ENCODE measurements at places on chromosomes 2 and 18.

DNA sequence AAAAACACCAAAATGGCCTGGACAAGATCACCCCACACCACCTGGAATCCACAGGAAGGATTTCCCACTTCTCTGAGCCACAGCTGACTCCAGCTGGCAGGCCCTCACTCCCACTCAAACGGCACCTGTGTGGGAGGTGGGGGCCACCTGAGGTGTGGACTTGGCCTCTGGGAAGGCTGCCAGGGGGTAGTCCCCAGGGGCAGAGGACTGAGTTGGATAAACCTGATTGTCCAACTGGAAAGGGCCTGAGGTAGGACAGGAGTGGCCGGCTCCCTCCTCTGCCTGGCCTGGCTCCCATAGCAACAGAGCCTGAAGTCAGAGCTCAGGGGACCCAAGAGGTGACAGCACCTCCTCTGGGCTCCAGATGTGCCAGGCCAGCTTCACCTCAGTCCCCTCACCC is 300.2 kb downstream of the CELF4 start:
- no peak for DNase-seq

- DNase-seq: no peak
These were observed 8.2 kb upstream of the MBD2 start for GRCh38 chr18:54232485-54233227.

DNA sequence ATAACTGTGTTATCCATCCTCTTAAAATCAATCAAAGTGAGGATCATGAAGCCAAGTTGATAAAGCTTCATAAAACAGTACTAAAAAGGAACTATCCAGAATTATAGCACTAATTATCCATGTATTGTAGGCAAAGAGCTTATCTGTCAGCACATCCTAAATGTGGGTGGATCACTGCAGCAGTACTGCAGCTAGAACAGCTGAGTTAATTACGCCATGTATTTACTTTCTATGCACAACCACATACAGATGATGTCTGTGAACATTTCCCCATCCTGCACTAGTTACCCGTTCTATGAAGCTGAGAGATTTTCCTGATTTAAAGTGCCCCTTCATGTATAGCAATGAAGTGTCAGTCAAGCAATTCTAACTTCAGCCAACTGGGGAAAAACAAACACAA is 96.6 kb downstream of the RAPH1 start:
- no peak for DNase-seq

DNA sequence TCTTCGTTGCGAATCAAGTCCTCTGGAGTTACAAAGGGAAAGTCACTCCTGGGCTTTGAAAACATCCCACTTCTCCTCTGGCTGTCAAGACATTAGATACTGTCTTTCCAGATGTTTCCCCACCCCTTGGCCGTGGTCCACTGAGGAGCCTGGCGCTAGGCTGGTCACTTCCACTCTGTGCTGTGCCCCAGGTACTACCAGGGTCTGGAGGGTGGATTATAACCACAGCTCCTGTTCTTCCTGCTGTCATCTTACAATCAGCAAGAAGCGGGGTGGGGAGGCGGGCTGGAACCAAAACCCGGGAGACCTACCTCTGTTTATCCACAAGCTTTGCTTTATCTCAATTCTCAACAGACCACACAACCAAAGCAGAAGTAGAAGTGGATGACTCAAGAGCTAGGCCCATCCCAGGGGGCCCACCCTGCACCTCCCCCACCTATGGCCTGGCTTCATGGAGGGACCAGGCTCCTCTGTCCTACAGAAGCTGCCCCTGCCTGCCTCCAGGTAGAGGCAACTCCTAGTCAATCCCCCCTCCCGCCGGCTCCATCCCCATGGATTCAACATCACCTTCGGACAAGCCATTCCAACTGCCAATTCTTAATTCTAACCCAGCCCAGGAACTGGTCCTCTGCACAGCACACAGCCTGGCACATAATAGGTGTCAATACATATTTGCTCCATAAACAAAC is 17.8 kb downstream of the SMAD7 start:
- no peak for DNase-seq

DNA sequence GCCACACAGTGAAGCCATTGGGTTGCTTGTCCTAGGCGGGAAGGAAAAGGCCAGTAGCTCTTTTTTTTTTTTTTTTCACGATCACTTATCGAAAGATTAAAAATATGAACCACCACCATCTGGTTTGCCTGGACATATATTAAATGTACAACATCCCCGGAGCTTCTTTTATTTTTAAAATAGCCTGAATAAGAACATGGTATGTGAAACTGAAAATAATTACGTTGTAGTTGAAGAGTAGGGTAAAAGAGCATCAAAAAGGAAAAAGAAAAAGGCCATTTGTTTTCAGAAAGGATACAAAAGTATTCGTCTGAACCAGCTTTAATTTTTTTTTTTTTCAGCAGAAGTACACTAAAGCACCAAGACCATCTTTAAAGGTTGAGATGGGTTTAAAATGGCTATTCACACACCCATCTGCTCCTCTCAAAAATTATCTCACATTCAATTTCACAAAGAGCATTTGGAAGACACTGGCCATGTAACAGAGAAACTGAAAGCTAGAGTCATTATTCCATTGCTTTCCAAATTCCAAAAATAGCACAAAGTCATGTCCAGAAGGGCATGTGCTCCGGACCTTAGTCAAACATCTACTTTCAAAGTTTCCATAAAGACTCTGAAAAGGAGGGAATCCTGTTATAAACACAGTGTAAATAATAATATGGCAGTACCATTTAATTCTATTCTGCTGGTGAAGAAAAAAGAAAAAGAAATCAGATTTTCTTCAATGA is 82.9 kb downstream of the SCN3A start:
- no peak for DNase-seq

DNA sequence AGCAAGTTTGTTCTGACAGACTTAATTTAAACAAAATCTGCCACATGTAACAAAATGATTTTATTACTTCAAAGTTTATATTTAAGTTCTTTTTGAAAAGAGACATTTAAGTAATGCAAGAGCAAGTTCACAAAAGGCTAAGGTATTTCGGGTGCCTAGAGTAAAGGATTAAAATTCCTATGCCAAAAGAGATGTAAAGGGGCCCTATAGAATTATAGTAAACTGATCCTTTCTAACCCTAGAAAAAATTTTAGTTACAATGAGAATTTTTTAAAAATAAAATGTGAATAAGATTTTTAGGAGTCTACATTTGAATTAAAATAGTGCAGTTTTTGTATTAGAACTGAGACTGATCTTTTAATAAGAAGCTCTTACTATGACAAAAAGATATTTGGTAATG is 147.1 kb downstream of the PLEKHA3 start:
- DNase-seq: no peak

- no peak for DNase-seq
These were observed 11.4 kb downstream of the RAB31 start for GRCh38 chr18:9719421-9719981.

DNA sequence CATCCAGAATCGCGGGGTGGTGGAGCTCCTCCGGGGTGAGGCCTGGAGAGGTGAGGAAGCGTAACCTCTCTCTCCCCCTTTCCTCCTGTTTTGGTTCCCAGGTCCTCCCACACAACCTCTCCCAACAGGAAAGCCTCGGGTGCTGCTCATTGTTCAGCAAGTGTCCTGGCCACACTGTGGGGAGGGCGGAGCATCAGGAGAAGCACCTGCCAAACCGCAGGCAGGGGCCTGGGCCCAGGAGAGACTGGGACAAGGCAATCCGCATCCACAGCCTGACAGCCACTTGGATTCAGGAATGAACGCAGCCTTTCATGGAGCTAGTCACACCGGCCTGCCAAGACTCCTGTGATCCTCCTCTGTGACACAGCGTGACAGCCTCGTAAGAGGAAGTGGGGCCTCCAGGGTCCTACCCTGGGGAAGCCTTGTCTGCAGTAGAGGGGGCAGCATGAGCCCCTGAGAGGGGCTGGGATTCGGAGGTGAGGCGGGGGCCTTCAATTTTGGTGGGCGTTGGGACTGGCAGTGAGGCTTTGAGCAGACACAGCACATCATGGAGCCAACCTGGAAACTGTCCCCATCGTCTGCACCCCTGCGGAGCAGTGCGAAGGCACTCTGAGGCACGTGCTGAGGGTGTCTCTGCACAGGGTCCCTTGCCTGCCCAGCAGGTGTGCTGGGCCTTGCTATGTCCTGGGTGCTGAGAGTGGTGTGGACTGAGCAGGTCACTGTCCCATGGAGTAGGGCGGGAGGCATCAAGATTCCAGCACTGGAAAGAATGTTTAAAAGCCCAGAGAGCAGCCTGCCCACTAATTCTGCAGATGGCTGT is 62.2 kb downstream of the EDAR start:
- no peak for DNase-seq
